ENCODE measurements at places on chromosomes 16 and 17. TPM values are rescaled to one million over a fixed set of nuclear protein-coding genes. Genes with fewer than 3 reads are reported as not detected.

The HOXB9 gene
- total RNA-seq = not detected

The MARVELD3 gene
- 0.11 TPM for total RNA-seq

The GFAP gene
- total RNA-seq = 0.65 TPM

The C16orf89 gene
- 0.13 TPM for total RNA-seq

The MYL11 gene
- total RNA-seq = not detected

The CRHR1 gene
- total RNA-seq = not detected

The DBNDD1 gene
- 0.97 TPM for total RNA-seq

The GJC1 gene
- total RNA-seq = 8.2 TPM

The TBC1D10B gene
- 22.6 TPM for total RNA-seq

The ZNF205 gene
- total RNA-seq = 11.8 TPM

The ZBTB4 gene
- total RNA-seq = 41.4 TPM
